ENCODE measurements at places on chromosomes 3 and 15. TPM values are rescaled to one million over a fixed set of nuclear protein-coding genes. Genes with fewer than 3 reads are reported as not detected.

Gene CYFIP1
- total RNA-seq: 112 TPM

DNA sequence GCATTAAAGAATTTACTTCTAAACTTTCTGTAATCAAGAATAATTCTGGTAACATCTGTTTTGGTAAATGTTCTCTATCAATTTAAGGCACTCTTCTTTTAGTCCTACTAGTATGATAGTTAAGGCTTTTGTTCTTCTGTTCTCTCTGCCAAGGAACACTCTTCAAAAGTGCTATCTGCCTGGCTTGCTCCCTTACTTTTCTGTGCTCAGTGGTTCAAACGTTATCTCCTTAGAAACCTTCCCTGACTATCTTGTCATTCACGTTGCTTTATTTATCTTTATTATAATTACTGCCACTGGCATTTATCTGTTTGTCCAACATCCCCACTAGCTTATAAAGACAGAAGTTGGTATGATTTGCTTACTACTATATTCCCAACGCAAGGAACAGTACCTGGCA is 59.2 kb downstream of the RFX7 start:
- no peak for DNase-seq
- H3K27me3 ChIP-seq: no peaks in the 10 kb centered on the region
- no peaks in the 10 kb centered on the region for H3K4me1 ChIP-seq

GRCh38 chr15:37792351-37792750 is 142.1 kb upstream of the TMCO5A start:
- no peak overlapping the region for H3K4me3 ChIP-seq
- H3K27me3 ChIP-seq: no peaks in the 10 kb centered on the region
- H3K4me1 ChIP-seq: no peaks in the 10 kb centered on the region
- H3K27ac ChIP-seq: no peak overlapping the region

GRCh38 chr3:194095464-194095863 is 40.5 kb upstream of the HES1 start:
- H3K27me3 ChIP-seq: no peaks in the 10 kb centered on the region
- no peak overlapping the region for H3K4me3 ChIP-seq
- H3K36me3 ChIP-seq: no peaks in the 10 kb centered on the region

Gene TRIM71
- total RNA-seq: 106 TPM

Gene CFAP91
- 11.9 TPM for total RNA-seq

Gene SPG21
- 84.4 TPM for total RNA-seq

- H3K4me3 ChIP-seq: no peak overlapping the region
- no peaks in the 10 kb centered on the region for H3K27me3 ChIP-seq
- no peaks in the 10 kb centered on the region for H3K36me3 ChIP-seq
- H3K4me1 ChIP-seq: peaks cover 36% of the 10 kb centered on the region
- no peak overlapping the region for H3K27ac ChIP-seq
Observed at GRCh38 chr3:182258538-182259177, 534.6 kb upstream of the ATP11B start.

DNA sequence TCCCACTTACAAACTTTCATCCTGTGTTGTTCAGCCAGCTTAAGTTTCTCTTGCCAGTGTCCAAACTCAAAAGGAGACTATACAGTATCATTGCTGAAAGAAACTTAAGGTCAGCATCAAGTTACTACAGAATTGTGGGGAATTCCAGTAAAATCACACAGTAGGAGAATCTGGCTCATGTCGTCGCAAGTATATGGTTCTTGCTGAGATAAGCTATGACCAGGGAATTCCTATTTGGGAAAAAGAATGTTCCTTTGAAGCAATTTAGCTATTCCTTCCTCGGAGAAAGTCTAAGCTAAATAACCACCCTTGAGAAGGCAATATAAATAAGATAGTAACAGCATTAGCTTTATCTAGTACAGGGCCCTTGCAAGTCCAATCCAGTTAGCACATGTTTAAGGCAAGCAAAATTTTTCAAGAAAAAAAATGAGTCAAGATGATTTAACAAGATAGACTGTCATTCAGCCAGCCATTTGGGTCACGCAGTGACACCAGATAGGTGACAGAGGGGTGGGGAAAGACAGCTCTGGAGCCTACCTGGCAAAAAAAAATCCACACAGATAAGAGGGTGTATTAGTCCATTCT is 78.2 kb upstream of the THBS1 start:
- no peaks in the 10 kb centered on the region for H3K36me3 ChIP-seq
- no peak overlapping the region for H3K4me3 ChIP-seq
- H3K27ac ChIP-seq: no peak overlapping the region
- no peak for DNase-seq
- H3K4me1 ChIP-seq: no peaks in the 10 kb centered on the region

DNA sequence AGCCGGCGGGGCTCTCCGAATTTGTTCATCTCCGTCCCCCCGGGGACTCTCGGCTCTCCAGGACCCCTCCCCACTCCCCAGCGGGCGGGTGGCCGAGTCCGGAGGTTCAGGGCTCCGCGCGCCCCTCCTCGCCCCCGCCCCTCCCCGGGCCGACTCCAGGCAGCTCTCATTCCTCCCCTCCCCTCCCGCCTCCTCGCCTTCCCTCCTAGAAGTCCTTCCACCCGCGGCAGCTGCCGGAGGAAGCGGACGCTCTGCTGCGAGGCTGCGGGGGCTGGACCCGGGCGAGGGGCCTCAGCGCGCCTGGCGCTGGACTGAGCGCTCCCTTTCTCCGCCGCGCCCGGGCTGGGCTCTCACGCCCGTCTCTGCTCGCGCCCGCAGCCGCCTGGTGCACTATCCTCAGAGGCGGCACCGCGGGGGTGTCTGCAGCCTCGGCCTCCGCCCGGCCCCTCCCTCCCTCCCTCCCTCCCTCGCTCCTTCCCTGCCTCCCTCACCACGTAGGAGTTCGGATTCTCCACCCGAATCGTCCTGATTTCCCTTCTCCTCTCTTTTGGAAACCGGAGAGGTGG is at the start of gene ROBO2:
ROBO2 (plus strand) TSS at position 494 of the 566 bp plus-strand sequence. CDS start 687 bp downstream, outside the sequence.
- H3K27me3 ChIP-seq: peaks cover 16% of the 10 kb centered on the region
- peak; percentile 91 for DNase-seq
- peak within 1 kb of the TSS; percentile 61 for H3K27ac ChIP-seq
- no peaks in the 10 kb centered on the region for H3K36me3 ChIP-seq
- H3K4me1 ChIP-seq: peaks cover 20% of the 10 kb centered on the region
